Effector memory CD4-positive, alpha-beta T cell (primary cell): ENCODE measurements at places on chromosomes 5 and 9.

GRCh38 chr9:109771796-109772531 is 8.0 kb upstream of the PALM2AKAP2 start:
- DNase-seq, result no peak

DNA sequence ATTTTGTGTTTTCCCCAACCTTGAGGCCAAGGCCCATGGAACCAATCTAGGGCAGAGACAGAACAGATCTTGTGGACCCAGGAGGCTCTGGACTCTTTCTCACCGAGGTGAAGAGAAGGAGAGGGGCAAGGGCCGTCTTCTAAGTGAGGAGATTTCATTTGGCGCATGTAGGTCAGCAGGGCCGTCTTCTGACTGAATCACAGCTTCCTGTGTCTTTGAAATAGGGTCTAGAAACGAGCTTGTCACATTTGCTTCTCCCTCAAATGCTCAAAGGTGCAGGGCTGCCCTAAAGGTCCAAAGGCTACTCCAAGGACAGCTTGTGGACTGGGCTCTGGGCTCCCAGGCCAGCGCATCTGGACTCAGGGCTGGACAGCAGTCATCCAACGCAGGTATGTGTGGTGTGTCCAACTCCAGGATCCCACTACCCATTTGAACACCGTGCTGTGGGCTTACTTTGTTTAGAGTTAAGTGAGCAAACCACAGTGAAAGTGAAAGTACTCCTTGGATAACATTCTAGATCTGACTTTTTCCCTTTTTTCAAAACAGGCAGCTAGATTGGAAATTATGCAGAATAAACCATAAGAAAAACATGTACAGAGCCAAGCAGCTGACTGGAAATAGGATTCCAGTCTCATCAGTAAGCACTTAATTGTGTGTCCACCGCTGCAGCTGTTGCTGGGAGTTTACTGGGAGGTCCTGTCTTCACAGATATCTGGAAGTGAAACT is 357.0 kb downstream of the GADD45G start:
- DNase-seq, result no peak

GRCh38 chr9:76534026-76534425 is 75.0 kb downstream of the GCNT1 start:
- DNase-seq, result no peak

DNA sequence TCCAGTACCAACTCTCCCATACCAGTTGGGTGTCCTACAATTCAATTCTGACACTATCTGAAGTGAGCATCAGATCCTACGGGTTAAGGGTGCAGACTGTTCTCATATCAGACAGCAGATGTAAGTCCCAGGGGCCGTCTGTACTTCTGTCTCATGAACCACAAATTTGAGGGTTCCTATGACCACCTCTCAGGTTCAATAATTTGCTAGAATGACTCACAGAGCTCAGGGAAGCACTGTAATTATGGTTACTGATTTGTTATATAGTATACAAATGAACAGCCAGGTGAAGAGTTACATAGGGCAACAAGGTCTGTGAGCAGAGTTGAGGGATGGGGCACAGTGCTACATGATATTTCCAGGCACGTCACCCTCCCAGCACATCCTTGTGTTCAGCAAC is 499.1 kb downstream of the DMAC1 start:
- no peak for DNase-seq

GRCh38 chr9:8133606-8134005 is 334.0 kb upstream of the DMAC1 start:
- DNase-seq, result no peak

GRCh38 chr9:34651876-34652601 is at the start of gene IL11RA:
Gene IL11RA, plus strand, starts transcription at chr9:34652185. Its CDS starts 3,033 bp downstream, at chr9:34655218.
- no peak for DNase-seq

- DNase-seq, result no peak
Observed at GRCh38 chr9:80836013-80836412, 853.3 kb downstream of the TLE1 start.

- DNase-seq, result no peak
Observed at GRCh38 chr5:142686210-142686734, 382 bp upstream of the FGF1 start.

DNA sequence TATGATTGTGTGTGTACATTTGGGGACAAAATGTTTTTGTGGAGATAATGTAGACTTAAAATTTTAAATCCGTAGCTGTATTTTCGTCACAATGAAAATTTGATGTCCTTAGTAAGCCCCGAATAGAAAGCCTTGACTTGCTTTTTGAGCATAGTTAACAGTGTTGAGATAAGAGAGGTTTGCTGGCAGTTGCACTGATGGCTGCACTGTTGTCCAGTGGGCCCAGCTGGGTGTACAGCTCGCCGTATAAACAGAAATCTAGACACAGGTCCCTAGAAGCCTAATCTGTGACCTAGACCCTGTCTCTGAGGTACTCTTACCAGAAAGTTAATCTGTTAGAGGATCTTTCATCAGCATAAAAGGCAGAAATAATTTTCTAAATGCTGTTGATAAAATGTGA is 271.3 kb upstream of the DMRT1 start:
- DNase-seq, result no peak

DNA sequence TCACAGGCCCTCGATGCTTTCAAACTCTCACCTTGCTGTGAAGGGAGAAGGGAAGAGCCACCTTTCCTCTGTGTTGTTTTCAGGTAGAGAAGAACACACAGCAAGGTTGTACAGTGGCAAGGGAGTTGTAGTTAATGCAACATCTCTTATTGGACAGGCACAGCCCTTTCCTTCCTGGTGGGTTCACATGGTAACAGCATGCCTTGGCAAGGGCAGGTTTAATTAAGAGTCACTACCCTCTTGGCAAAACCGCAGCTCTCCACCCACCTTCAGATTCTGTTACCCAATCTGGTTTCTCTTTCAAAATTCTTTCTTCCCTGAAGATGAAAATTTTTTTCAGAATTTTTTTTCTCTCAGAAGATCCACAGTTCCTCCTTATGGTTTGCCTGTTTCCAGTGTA is 253.1 kb downstream of the TLR4 start:
- no peak for DNase-seq

DNA sequence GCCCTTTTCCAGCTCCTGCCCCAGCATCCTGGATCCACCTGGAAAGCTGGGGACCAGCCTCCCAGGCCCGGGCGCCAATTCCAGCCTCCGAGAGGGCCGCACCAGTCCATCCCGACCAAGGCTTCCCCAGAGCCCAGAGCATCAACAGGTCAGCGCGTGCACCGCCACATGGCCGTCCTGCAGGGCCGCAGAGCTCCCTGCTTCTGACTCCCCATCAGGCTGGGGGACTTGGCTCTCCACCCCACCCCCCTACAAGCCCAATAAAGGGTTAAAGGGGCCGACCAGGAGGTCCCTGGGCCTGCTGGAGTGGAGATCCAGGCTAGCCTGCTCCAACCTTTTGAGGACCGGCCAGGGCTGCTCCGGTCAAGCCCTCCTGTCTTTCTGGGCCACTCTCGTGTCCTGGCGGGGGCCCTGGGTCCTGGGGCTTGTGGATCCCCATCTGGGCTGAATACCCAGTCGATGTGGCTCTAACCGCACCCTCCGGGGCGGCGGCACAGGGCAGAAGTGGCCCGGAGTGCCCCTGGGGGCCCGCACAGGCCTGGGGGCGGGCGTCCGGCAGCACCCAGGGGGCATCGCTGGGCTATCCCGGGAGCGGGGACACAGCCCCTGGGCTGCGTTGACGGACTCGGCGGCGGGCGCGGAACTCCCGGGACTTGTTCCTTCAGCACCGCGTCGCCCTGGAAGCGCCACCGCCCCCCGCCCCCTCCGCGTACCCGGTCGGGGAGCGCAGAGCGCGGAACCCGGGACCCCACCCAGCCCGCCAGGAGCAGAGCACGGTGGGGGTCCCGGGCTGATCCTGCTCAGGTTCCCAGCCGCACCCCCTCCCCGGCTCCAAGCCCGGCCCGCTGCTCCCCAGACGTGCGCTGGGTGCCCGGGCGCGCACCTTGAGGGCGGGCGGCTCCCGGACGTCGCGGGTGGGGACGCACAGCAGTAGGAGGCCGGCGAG is 590 bp downstream of the ENTPD2 start:
- no peak for DNase-seq

DNA sequence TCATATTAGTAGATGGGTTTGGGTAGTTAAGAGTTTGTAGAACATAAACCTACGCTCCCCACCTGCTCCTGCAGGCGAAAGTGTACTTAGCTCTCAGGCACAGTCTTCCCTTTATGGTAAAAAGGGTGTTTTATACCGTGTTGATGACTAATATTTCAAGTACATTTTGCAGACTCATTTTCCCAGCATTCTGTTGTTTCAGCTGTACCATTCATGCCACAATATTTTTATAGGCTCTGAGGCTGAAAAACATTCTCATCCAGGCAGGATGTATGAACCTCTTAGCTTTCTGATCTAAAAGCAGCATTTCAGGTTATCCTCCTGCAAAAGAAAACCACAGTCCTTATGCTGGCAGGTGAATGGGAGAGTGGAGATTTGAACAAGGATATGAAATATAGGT is 231.4 kb downstream of the NR2F1-AS1 start:
- DNase-seq, result no peak

DNA sequence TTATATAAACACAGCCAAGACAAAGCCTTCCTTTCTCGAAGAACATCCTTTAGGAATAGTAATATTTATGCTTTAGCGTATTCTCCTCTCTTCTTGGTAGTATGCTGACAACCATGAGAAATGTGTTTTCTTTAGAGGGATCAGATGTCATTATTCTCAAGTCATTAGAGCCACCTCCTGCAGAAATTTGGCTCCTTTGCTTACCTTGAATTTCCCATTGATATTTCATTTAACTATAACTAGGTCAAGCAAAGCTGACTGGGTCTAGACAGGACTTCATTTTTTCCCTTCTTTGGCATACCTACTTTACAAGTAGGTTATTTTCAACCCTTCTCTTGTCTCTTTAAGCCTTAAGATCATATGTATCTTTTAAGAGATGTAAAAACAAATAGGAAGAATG is 50.3 kb downstream of the SPATA31D1 start:
- DNase-seq, result no peak

DNA sequence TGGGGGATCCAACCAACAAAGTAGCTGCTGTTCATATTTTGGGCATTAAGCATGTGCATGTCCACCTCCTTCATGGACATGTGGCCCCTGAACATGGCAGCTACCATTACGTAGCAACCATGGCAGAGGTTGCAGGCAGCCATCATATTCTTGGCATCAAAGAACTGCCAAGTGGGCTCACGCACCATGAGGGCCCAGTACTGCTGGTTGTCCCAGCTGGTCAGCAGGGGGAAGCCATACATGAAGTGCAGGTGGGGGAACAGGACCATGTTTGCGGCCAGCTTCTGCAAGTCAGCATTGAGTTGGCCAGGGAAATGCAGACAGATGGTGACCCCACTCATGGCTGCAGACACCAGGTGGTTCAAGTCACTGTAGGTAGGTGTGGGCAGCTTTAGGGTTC is 9.5 kb downstream of the MTAP start:
- no peak for DNase-seq

GRCh38 chr5:83011985-83012384 is 65.2 kb downstream of the TMEM167A start:
- no peak for DNase-seq

- no peak for DNase-seq
Observed at GRCh38 chr9:89878687-89879086, 273.9 kb downstream of the GADD45G start.

GRCh38 chr9:87199782-87200181 is 252.5 kb upstream of the GAS1 start:
- no peak for DNase-seq

DNA sequence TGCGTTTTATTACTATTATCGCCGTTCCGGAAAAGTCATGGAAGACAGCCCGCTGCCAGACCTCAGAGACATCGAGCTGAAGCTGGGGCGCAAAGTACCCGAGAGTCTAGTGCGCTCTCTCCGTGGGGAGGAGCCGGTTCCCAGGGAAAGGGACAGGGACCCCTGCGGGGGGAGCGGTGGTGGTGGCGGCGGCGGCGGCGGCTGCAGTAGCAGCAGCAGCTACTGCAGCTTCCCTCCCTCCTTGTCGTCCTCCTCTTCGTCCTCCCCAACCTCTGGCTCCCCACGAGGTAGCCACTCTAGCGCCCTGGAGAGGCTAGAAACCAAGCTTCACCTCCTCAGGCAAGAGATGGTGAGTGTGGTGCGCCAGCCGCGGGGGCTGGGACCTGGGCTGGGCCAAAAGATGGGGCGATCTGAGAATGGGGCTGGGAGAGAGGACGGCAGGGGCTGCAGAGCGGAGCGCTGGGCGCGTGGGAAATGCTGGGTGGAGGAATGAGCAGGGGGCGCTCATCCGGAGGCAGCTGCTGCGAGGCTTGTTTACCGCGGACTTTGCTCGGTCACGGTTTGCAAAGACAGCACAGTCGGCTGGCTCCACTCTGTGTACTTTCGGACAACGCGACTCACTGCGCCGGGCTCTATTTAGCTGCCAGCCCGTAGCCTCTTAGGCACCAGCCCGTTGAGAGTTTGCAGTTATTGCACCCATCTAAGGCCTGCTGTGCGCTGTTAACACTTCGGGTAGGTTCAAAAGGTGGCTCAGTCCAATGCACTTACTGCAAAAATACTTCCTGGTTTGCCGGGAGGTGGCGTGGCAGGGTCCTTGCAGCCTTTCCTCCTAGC is 1.1 kb downstream of the LURAP1L start:
- DNase-seq, result no peak

- DNase-seq, result no peak
Observed at GRCh38 chr9:109098171-109098959, 21.4 kb downstream of the TMEM245 start.

DNA sequence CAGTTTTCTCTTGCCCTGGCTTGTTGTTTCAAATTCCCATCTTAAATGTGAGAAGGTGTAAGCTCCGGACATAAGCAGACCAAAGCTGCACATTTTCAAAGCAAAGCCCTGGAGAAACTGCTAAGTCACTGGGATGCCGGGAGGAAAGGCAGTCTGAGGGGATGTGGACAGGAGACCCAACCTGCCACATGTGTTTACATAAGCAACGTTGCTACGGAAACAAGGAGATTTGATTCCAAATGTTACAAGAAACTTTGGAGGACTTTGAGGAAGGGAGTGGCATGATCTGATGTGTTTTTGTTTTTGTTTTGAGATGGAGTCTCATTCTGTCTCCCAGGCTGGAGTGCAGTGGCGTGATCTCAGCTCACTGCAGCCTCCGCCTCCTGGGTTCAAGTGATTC is 25.7 kb upstream of the INSYN2B start:
- no peak for DNase-seq

GRCh38 chr9:16410601-16411280 is 459.7 kb downstream of the BNC2 start:
- DNase-seq, result no peak

DNA sequence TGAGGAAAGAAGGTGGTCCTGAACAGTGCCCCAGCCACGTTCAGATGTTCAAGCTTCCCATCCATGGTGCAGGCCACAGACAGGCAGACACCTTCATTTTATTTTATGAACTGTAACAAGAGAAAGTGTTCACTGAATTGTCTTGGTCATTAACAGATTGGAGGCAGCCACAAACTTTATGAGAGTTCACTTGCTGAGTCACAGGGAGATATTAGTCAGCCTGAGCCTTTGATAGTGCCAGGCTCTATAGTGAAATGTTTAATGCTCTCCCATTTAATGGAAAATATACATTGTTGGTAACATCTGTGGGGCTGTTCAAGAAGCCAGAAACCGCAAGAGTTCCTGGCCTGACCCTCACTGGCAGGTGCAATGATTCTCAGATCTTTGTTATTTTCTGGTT is 237.0 kb downstream of the TENT4A start:
- no peak for DNase-seq

- DNase-seq, result no peak
Observed at GRCh38 chr5:138349852-138350562, 2.5 kb upstream of the KDM3B start.

- DNase-seq, result no peak
Observed at GRCh38 chr9:106648799-106649198, 214.2 kb upstream of the ZNF462 start.

- no peak for DNase-seq
Observed at GRCh38 chr9:105698348-105698870, 4.1 kb downstream of the TMEM38B start.
